ENCODE measurements at places on chromosomes 13 and 19.

DNA sequence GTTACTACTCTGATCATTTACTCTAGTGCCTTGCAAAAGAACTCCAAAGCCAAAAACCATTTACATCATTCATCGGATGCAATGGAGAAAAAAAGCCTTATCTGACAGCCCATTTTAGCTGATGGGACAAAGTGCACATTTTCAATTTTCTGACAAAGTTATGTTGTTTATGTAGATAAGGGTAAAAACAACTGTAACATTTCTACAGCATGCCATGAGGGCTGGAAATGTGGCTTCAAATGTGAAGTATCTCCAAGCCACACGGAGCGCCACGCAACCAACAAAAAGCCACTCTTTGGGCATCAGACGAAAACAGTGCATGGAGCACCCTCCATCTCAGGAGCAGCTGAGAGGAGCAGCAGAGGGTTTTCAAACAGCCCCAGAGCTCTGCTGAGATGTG lies 364.6 kb upstream of the ZNF507 start:
- no peak for DNase-seq

- no peak for DNase-seq
Measured at GRCh38 chr13:99662678-99663077, 161.4 kb downstream of the TM9SF2 start.

DNA sequence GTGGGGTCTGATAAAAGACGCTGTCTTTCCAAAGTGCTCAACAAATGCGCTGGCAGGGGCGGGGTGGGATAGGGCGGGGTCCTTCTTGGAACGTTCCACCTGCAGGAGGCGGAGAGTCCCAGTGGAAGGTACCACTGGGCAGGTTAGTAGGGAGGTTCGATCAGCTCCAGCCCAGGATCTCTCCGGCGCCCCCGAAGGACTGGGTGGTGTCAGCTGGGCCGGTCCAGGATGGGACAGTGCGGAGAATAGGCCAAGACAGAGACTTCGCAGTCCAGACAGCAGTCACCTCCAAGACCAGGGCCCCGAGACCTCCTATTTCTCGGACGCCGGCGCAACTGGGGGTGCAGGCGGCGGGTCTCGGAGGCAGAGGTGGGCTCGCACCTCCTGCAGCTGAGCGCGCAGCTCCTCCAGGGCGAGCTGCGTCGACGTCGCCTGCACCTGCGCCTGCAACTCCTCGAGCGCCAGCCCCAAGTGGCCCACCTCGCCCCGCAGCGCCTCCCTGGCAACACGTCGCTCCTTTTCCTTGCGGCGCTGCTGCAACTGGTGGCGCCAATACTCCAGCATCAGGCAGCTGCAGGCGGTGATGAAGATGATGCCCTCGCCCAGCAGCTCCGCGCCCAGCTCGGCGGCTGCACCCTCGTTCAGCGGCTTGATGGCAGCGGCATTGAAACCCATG lies 21.6 kb downstream of the VASP start:
- peak; percentile 31 for DNase-seq

DNA sequence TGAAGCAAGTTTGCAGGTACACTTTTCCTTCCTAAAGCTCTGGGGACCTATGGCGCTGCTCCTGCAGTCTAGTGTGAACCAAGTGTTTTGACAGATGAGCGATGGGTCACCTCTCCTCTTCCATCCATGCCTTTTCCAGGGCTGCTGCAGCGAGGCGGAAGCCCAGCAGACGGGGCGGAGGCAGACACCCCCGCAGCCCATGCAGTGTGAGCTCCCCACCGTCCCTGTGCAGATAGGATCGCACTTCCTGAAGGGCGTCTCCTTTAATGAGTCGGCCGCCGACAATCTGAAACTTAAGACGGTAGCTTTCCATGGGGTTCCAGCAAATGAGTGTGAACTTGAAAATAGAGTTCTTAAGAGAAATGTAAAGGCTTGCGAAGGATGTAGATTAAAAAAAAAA lies 37.1 kb upstream of the GPI start:
- DNase-seq = peak; percentile 34

DNA sequence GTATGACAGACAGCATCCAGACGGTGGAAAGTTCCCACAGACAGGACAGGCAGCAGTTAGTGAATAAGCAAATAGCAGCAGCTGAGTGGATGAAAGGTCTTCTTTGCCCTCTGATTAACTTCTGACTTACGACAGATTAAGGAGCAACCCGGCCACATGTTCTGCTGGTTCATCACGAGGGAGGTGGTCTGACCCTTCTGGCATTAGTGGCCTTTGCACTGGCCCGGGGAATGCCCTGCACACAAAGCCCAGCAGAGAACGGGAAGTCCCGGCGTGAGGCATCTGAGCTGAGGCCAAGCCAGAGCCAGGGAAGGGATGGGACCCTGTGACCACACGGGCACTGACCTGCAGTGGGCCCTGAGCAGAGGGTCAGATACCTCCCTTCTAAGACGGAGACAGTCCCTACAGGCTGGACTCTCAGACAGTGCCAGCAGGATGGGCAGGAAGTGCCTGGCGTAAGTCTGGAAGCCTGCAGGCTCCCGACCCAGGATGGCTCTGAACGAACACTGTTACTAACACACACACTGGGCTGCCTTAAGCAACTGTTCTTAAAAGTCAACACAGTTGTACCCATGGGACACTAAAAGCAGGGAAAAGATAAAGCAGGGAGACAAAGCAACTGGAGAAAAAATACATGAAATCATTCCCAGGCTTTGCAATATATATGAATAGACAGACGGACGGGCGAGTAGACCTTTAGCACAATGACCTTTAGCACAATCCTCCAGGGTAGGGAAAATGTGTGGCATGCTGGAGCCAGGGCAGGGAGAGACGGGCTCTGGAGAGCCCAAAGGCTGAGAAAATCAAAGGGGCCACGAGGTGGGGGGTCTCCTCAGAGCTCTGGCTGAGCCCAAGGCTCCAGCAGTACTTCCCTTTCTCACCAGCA lies 6.3 kb downstream of the C19orf12 start:
- DNase-seq = no peak

DNA sequence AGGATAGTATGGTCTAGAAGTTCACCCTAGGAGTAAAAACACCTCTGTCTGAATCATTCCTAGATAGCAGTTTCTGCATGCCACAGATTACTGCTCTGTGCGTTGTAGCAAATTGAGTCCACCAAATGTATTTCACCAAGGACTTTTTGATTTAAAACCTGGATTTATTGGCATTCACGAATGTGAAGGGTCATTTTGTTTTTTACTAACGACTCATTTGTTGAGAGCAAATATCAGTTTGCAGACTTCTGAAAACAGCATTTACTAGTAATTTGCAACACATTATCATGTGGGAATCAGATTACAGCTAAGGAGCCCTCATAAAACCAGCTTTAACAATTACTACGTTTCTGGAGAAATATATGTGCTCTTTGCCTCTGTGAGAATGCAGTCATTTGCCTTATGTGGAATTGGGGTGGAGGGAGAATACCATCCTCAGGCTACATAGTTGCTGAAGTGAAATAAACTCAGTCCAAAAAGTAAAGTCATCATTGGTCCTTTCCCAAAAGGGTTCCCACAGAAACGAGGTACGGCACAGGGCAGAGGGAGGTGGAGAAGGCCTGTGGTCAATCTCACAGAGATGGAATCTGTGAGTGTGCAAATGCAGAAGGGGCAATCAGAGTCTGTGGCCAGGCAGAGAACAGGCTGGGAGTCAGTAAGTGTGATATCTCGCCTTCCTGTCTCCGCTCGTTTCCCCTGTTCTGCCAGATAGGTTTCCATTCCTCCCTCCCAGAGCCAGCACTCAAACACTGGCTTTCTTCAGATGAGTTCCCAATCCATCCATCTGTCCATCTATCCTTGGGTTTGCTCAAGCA lies 63.1 kb downstream of the DLEU7 start:
- DNase-seq = no peak
